ENCODE measurements at places on chromosomes 7 and 10.

- H3K27me3 ChIP-seq = no peaks in the 10 kb centered on the region
- H3K36me3 ChIP-seq = no peaks in the 10 kb centered on the region
- no peak overlapping the region for H3K4me3 ChIP-seq
- H3K4me1 ChIP-seq = no peaks in the 10 kb centered on the region
Observed at GRCh38 chr10:27660711-27661110, 84.9 kb downstream of the MKX start.

- peaks cover 21% of the 10 kb centered on the region for H3K36me3 ChIP-seq
- DNase-seq = peak; percentile 64
- H3K27me3 ChIP-seq = no peaks in the 10 kb centered on the region
- no peak overlapping the region for H3K4me3 ChIP-seq
- H3K27ac ChIP-seq = no peak overlapping the region
- H3K4me1 ChIP-seq = no peaks in the 10 kb centered on the region
Observed at GRCh38 chr10:122830273-122830964, 15.2 kb downstream of the CUZD1 start.

GRCh38 chr7:7761340-7761973, 43.0 kb upstream of the RPA3 start:
- H3K27ac ChIP-seq = no peak overlapping the region
- DNase-seq = no peak
- H3K27me3 ChIP-seq = no peaks in the 10 kb centered on the region
- H3K36me3 ChIP-seq = no peaks in the 10 kb centered on the region
- peaks cover 23% of the 10 kb centered on the region for H3K4me1 ChIP-seq

DNA sequence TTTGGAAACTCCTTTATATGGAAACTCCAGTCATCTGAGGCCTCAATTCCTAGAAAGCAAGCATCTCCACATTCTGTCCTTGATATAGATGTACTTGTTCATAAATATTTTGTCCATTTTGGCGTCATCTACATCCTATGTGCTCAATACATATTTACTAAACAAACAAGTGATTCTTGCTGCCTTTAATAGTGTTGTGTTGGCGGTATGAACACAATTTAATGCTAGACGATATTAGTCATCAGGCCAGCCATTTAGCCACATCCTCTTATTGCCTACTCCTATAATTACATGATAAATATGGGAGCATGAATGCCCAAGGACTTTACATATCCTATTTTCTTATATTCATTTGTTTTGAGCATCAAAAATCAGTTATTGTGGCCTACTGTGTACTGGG, 18.5 kb upstream of the IFRD1 start:
- no peak overlapping the region for H3K4me3 ChIP-seq
- H3K4me1 ChIP-seq = no peaks in the 10 kb centered on the region
- H3K27me3 ChIP-seq = no peaks in the 10 kb centered on the region
- H3K36me3 ChIP-seq = no peaks in the 10 kb centered on the region
- H3K27ac ChIP-seq = no peak overlapping the region

DNA sequence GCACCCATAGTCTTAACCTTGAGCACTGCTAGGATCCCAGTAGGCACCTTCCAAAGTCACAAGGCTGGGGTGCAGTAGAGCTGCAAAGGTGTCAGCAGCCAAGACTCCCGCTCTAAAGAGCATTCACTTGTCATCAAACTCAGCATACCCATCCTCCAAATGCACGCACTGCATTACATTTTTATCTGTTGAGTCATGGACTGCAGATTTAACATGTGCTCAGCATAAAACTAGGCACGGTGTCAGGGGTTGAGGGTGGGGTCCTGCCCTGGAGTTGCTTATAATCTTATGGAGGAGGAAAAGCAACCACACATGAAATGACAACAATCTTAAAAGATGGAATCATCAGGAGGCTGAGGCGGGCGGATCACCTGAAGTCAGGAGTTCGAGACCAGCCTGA, 102.6 kb downstream of the PARP12 start:
- DNase-seq = no peak
- no peaks in the 10 kb centered on the region for H3K27me3 ChIP-seq
- H3K36me3 ChIP-seq = no peaks in the 10 kb centered on the region
- H3K4me1 ChIP-seq = no peaks in the 10 kb centered on the region

DNA sequence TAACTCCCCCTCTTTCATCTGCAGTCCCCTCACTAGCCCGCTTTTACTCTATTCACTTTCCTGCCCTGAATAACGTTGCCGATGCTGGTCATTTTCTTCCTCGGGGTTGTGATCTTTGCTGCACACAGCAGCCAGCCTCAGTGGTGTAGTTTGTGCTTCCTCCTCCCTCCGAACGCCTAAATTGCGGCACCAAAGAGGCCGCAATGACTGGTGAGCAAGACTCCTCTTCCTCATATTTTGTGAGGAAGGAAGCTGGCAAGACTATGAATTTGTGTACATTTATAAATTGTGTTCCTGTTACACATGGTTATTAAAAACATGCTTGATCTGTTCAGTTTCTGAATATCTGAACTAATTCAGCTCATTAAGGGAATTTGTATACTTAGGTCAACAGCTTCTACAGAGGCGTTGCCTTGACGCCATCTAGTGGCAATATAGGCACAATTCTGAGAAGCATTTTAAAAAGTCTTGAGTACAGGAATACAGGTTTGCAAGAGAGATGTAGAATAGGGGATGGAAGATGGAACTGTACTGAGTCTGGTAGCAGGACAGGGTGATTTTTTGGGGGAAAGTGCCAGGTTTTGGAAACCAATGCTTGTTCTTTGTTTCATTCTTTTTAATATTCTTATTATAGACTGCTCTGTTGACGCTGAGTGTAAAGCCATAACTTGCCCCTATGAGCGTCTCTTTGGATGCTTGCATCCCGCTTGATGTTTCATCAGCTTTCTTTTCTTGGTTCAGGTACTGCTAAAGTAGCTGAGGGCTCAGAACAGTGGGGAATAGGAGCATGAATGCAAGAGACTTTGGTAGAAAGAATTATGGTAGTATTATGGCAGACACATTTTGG, 4.1 kb upstream of the TAS2R5 start:
- DNase-seq = peak; percentile 50
- no peaks in the 10 kb centered on the region for H3K27me3 ChIP-seq
- no peak overlapping the region for H3K4me3 ChIP-seq
- H3K36me3 ChIP-seq = no peaks in the 10 kb centered on the region
- no peaks in the 10 kb centered on the region for H3K4me1 ChIP-seq

GRCh38 chr7:78924581-78924980, 528.9 kb downstream of the MAGI2 start:
- H3K4me3 ChIP-seq = no peak overlapping the region
- no peak overlapping the region for H3K27ac ChIP-seq
- DNase-seq = no peak
- no peaks in the 10 kb centered on the region for H3K4me1 ChIP-seq
- no peaks in the 10 kb centered on the region for H3K36me3 ChIP-seq

- peaks cover 36% of the 10 kb centered on the region for H3K4me1 ChIP-seq
- H3K27me3 ChIP-seq = no peaks in the 10 kb centered on the region
Observed at GRCh38 chr7:27205325-27206280, 5.7 kb upstream of the HOXA13 start.

DNA sequence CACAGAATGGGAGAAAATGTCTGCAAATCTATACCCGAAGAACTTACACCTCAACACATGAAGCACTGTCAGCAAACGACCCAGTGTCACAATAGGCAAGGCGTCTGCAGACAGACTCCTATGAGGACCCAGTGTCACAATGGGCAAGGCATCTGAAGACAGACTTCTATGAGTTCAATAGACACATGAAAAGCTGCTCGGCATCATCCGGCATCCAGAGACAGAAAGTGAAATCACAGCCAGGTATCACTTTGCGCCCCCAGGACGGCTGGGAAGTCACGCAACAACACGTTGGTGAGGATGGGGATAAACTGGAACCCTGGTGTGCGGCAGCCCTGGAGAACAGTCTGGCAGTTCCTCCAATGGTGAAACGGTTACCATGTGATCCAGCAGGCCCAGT, 273.2 kb downstream of the ELFN1 start:
- H3K4me3 ChIP-seq = no peak overlapping the region
- no peaks in the 10 kb centered on the region for H3K27me3 ChIP-seq
- no peaks in the 10 kb centered on the region for H3K4me1 ChIP-seq

GRCh38 chr7:95424716-95425115, 10.1 kb downstream of the PON2 start:
- H3K27me3 ChIP-seq = no peaks in the 10 kb centered on the region
- no peaks in the 10 kb centered on the region for H3K36me3 ChIP-seq
- no peak overlapping the region for H3K4me3 ChIP-seq
- DNase-seq = no peak
- no peak overlapping the region for H3K27ac ChIP-seq

DNA sequence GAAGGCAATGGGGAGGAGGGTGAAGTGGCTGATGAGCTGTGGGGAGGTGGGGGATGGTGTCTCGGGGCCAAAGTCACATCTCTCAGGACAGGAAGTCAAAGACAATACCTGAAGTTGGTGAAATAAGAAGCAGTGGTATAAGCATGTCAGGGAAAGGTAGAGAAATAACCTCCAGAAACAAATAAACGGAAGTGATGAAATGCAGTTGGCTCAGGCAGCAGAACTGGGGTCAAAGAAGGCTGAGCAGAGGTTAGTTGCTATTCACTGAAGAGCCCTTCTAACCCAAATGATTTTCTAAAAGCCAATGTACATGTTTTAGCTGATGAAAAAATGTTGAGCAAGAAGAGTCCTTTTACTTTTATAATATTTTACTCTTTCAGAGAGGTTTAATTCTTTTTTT, 78.6 kb upstream of the ADRB1 start:
- no peaks in the 10 kb centered on the region for H3K36me3 ChIP-seq
- H3K4me1 ChIP-seq = peaks cover 13% of the 10 kb centered on the region
- no peak for DNase-seq
- H3K4me3 ChIP-seq = no peak overlapping the region
- no peak overlapping the region for H3K27ac ChIP-seq

- H3K36me3 ChIP-seq = no peaks in the 10 kb centered on the region
- H3K4me3 ChIP-seq = no peak overlapping the region
- H3K27me3 ChIP-seq = no peaks in the 10 kb centered on the region
- no peak overlapping the region for H3K27ac ChIP-seq
- H3K4me1 ChIP-seq = no peaks in the 10 kb centered on the region
Observed at GRCh38 chr7:34100661-34101060, 195.3 kb downstream of the BMPER start.

- no peaks in the 10 kb centered on the region for H3K27me3 ChIP-seq
- no peak overlapping the region for H3K4me3 ChIP-seq
- H3K4me1 ChIP-seq = peaks cover 13% of the 10 kb centered on the region
- no peak for DNase-seq
Observed at GRCh38 chr10:60335708-60336107, 54.0 kb downstream of the ANK3 start.

DNA sequence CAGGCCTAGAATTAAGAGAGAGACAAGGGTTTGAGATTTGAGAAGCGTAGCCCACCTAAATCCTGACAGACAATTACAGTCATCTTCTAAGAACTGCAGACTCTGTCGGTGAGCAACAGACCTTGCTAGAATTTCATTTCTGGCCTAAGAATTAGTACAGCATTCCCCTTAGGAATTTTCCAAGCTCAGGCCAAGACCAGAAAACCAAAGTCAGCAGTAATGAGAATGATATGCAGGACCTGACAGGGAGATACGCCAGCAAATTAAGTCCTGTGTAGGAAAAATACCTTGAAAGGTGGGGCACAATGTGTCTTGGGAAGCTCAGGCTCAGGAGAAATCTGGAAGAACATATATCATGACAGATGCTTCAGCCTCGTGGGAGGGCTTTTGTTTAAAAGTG, 52.7 kb upstream of the HERPUD2 start:
- H3K4me1 ChIP-seq = no peaks in the 10 kb centered on the region
- DNase-seq = no peak
- no peak overlapping the region for H3K27ac ChIP-seq
- H3K27me3 ChIP-seq = no peaks in the 10 kb centered on the region
- no peaks in the 10 kb centered on the region for H3K36me3 ChIP-seq

DNA sequence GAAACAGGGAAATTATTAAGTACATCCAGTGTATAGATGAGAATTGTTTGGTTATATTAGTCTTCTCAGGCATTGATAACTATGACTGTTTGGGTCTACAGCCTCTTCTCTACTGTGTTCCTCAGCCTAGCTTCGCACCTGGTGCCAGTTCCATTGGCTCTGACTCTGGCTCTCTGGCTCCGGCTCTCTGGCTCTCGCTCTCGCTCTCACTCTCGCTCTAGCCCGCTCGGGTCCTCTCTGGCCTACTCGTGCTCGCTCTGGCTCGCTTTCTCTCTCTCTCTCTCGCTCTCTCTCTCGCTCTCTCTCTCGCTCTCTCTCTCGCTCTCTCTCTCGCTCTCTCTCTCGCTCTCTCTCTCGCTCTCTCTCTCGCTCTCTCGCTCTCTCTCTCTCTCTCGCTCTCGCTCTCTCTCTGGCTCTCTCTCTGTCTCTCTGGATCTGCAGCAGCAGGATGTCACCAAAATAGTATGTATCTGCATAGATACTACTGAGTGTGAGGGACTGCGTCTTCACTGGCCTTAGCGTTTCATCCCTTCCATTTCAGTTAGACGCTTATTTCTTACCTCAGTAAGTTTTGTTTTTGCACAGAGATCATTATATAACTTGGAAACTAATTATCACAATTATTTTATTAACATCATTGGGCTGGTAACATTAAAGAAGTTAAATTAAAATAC, 6.5 kb upstream of the SSBP1 start:
- no peak overlapping the region for H3K27ac ChIP-seq
- H3K4me1 ChIP-seq = no peaks in the 10 kb centered on the region
- no peak overlapping the region for H3K4me3 ChIP-seq
- no peaks in the 10 kb centered on the region for H3K27me3 ChIP-seq
